Psoas muscle (tissue), 8 donors: ENCODE measurements at places on chromosomes 5 and 9.

DNA sequence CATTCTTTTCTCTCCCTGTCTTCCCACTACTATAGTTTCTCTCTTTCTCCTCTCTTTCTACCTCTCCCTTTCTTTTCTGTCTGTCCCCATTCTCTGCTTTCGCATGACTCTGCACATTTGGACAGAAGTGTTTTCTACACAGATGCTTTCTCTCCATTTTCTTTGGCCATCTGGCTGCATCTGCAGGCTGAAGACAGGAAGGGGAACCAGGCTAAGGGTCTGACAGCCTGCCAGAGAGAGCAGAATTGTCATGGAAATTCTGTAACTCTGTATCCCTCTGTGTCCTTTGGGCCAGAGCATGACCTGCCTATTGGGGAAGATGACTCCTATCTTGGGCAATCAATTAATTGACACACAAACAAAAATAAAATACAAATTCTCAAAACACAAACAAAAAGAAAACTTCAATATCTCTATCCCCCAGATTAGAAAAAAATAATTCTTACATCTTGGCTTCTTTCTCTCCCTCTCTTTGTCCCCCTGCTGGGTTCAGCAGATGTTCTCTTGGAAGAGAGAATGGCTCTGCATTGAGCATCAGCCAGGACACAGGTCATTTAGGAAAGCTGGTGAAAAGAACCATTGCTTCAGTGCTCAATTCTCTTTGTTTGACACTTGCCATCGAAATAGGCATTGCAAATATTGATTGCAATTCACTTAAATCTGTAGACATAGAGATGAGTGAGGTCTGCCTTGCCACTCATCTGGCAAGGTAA is 415.9 kb upstream of the KLF4 start:
- H3K36me3 ChIP-seq, result no peaks in the 10 kb centered on the region
- no peak overlapping the region for H3K4me3 ChIP-seq
- no peaks in the 10 kb centered on the region for H3K27me3 ChIP-seq
- no peak for DNase-seq

- H3K4me1 ChIP-seq, result no peaks in the 10 kb centered on the region
- no peaks in the 10 kb centered on the region for H3K36me3 ChIP-seq
- H3K27ac ChIP-seq, result no peak overlapping the region
- H3K4me3 ChIP-seq, result no peak overlapping the region
- no peaks in the 10 kb centered on the region for H3K27me3 ChIP-seq
Observed at GRCh38 chr5:16626696-16627264, 10.0 kb upstream of the RETREG1 start.

- H3K27me3 ChIP-seq, result peaks cover 2% of the 10 kb centered on the region
- H3K36me3 ChIP-seq, result no peaks in the 10 kb centered on the region
- no peak overlapping the region for H3K27ac ChIP-seq
- no peak for DNase-seq
- no peak overlapping the region for H3K4me3 ChIP-seq
Observed at GRCh38 chr5:123245689-123246088, 156.6 kb downstream of the PRDM6 start.

- no peaks in the 10 kb centered on the region for H3K27me3 ChIP-seq
- H3K4me1 ChIP-seq, result no peaks in the 10 kb centered on the region
- DNase-seq, result no peak
- H3K4me3 ChIP-seq, result no peak overlapping the region
- no peaks in the 10 kb centered on the region for H3K36me3 ChIP-seq
Observed at GRCh38 chr5:69528035-69528434, 32.0 kb upstream of the GTF2H2C start.
